NCI-H2107 (cell line): ENCODE measurements at places on chromosomes 11 and 22.

- DNase-seq: no peak
These were observed 43.2 kb upstream of the CHKA start for GRCh38 chr11:68164437-68164836.

DNA sequence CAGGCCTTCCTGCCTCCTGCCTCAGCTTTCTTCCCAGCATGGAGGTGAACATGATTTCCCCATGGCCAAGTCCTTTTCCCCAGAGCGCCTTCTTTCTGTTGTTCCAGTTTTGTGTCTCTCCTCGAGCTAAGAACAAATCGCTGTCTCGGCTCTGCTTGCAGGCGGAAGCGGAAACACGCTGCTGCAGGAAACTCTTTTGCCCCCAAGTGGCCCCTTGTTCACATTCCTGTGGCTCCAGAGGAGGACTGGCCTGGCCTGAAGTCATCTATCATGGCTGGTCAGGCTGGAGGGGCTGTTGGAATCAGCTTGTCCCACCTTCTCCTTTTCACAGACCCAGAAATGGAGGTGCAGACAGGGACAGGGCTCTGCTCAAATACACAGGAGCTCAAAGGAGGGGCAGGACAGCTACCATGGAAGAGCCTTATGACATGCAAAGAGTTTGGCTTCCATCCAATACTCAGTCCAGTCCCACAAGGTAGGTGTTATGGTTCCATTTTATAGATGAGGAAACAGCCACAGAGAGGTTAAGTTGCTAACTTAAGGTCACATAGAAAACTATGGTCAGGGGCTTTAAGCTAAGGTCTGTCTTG is 182.2 kb upstream of the SYT13 start:
- DNase-seq: no peak

DNA sequence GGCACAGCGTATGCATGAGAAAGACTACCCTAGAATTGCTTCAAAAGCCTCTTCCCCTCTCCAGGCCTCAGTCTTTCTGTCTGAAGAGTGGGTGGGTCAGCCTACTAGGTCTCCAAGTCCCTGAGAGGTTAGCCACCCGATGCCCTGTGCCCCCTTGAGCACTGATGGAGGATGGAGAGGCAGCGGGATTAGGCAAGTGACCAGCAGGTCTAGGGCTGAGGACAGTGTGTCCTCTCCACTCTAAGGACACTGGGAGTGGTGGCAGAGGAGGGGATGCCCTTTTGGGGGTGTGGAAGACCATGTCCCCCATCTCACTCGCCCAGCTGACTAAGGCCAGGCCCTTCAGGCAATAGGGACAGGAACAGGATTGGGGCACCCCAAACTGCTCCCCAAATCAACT is 72.2 kb upstream of the WNT11 start:
- no peak for DNase-seq

- no peak for DNase-seq
These were observed 106.4 kb upstream of the SESN3 start for GRCh38 chr11:95337175-95337957.

DNA sequence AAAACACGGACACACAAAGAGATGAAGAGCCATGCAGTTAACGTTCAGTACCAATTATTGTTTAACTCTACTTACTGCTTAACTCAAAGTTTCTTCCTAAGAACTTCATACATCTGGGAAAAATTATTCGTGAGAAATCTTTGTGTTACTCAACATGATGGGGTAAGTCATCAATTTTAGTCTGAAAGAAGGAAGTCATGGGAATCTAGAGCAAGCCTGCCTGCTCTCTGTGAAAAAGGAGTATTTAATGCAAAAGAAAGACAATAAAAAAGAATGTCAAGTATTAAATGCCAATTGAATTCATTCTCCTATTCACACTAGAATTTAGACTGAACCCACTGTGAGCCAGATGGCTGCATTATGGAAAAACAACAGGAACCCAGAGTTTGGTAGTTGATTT is 16.0 kb downstream of the TMEM123 start:
- no peak for DNase-seq

DNA sequence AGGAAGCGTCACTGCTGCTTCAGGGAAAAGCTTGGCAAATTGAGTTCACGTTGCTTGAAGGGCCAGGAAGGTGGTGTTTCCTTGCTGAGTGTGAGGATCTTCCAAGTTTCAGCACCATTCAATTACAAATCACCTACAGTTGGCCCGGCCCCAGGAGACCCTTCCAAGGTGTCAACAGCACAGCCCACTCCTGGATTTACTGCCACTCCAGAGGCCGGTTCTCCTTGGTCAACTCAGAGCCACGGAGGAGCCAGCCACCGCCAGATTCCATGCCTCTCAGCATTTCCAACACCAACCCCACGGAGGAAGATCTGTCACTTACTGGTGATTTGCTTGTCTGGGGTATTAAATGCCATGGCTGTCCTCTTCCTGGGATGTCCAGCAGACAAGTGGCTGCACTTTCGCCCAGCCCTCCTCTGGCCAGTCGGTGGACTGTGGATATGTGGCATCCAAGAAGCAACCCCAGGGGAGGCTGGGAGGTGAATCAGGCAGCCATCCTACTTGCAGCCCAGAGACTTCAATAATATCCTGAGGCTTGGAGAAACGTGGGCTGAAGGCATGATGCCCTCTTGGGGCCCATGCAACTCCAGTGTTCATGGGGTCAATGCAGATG is 74.1 kb upstream of the SHANK2 start:
- DNase-seq: no peak

- DNase-seq: no peak
These were observed 10.3 kb upstream of the PHF21B start for GRCh38 chr22:45019861-45020655.

DNA sequence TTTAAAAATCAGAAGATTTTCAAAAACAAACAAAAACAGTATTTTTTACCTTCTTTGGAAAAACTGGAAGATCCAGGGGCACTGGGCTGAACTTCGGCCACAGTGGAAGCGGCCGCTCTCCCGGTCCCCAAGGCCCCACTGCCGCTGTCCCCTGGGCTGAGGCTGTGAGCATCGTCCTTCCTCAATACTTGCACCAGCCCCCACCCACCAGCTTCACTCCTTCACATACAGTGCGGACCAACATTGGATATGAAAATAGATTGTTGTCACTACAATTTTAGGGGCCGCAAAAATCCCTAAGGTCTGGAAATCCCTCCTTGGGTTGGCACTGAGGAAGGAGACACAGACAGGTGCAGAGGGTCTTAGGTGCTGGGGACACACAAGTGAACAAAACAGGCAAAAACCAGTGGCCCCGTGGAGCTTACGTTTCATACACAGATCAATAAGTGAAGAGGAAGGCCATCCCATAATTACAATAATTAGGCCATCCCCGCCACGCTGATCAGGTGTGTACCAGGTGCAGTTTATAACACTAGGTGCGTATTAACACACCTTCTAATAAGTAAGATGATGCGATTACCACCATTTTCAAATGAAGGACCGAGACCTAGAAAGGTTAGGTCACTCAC is 28.2 kb upstream of the SLC22A12 start:
- DNase-seq: no peak

- no peak for DNase-seq
These were observed 86.6 kb upstream of the GRIK4 start for GRCh38 chr11:120424970-120425332.

- peak; percentile 12 for DNase-seq
These were observed 43.6 kb upstream of the OR4B1 start for GRCh38 chr11:48172818-48173609.

GRCh38 chr11:59710136-59710847 is 3.4 kb downstream of the OR10V1 start:
- no peak for DNase-seq

- no peak for DNase-seq
These were observed 907 bp upstream of the PHLDA2 start for GRCh38 chr11:2929950-2930703.

DNA sequence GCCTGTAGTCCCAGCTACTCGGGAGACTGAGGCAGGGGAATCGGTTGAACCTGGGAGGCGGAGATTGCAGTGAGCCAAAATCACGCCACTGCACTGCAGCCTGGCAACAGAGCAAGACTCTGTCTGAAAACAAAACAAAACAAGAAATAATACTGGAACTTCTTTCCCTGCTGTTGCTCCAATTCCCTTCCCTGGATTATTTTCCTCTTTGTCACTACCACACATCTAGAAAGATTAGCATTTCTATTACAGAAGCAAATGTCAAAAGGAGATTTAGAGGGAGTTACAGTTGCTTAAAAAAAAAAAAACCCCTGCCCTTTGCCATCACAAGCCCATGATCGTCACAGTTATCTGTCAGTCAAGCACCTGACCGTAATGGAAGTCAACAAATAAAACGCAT is 17.7 kb upstream of the SCGB1D1 start:
- no peak for DNase-seq

DNA sequence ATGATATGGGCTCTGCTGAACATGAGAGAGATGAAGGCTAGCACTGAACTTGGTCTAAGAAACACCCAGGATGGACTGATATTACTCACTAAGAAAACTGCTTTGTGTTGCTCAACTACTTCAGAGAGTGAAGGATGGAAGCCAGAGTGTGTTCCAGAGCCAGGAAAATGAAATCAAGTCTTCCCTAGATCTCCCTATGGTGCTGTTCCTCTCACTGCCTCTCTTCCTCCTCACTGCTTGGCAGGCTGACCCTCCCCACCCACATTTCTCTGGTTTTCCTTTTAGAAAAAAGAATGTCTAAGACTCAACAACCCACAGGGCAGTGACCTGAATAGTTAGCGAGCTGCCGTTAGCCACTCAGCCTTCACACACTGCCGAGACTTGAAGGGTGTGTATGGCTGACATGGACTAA is 65.6 kb downstream of the CCDC81 start:
- DNase-seq: no peak

GRCh38 chr11:58193391-58193790 is 4.5 kb downstream of the OR9Q2 start:
- no peak for DNase-seq

DNA sequence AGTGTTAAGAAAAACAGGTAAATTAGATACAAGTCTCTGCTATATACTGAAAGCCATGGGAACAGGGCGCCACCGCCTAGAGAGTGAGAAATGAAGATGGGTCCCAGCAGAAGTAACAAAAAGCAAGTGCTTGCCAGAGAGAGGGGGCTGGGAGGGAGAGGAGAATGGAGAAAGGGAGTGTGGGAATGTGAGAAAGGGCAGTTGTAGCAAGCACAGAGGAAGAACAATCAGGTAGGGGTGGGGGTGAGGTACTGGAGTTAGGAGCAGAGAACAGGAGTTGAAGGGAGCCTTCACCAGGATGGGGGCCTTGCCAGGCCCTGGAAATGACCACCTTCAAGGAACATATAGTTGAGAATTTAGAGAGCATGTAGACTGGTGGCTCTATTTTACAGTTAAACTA is 66.8 kb downstream of the TCF20 start:
- DNase-seq: no peak

GRCh38 chr22:37254867-37255233 is 10.8 kb upstream of the RAC2 start:
- DNase-seq: no peak

DNA sequence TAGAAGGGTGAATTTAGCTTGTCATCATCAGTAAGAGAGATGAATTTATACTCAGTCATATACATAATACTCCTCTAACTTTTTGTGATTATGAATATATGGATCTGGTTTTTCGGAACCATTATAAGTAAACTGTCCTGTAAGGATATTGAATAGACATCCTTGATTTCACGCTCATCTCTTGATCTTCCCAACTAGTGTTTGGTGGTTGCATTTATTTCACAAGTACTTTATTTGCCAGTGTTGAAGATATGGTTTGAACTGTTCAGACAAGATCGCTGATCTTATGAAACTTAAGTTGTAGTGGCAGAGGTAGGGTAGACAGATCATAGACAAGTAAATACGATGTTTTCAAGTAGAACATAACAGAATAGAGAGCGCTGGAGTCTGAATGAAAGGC is 3.0 kb downstream of the FBXO7 start:
- DNase-seq: no peak

DNA sequence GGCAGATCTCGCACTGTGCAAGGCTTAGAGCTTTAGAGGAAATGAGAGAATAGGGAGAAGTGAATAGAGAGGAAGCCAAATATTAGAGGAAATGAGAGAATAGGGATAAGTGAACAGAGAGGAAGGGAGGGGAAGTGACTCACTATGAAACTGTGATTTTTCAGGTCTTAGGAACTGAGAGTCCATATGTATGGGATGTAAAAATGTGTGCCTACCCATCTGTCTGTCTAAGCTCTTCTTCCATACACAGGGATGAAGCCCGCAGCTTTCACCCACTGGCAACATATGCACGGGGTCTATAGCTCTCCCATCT is 6.4 kb upstream of the CCDC86 start:
- no peak for DNase-seq

GRCh38 chr11:95296165-95296564 is 65.2 kb upstream of the SESN3 start:
- DNase-seq: no peak

DNA sequence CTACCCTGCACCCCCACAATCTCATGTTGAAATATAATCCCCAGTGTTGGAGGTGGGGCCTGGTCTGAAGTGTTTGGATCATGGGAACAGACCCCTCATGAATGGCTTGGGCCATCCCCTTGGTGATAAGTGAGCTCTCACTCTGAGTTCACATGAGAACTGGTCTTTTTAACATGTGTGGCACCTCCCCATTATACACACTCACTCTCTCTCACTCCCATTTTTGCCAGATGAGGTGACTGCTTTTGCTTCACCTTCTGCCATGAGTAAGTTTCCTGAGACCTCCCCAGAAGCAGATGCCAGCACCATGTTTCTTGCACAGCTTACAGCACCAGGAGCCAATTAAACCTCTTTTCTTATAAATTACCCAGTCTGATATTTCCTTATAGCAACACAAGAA is 32.1 kb upstream of the DRD2 start:
- no peak for DNase-seq

GRCh38 chr11:121762820-121763219 is 310.1 kb upstream of the SORL1-AS1 start:
- DNase-seq: no peak

DNA sequence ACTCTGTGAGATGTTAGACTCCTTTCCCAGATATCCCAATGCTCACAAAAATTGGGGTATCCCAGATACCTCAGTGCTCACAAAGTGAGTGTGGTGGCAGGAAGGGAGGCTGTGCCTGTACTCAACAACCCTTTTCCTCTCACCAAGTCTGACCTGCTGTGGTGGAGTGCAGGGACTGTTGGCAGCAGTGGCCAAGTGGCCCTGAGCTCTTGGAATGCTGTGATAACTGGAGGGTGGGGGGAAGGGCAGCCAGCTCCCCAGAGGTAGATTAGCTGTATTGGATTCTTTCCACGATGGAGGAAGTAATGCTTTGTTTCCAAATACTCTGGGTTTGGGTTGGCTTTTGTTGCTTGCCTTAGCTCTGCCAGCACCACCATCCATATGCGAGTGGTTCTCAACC is 46.0 kb upstream of the OR9Q1 start:
- no peak for DNase-seq

- no peak for DNase-seq
These were observed 9.6 kb downstream of the SERPINH1 start for GRCh38 chr11:75571625-75572024.
